Tongue (tissue), 3 donors: ENCODE measurements at places on chromosomes 5 and 9.

GRCh38 chr5:119597728-119598298 lies 31.5 kb upstream of the FAM170A start:
- DNase-seq = no peak

DNA sequence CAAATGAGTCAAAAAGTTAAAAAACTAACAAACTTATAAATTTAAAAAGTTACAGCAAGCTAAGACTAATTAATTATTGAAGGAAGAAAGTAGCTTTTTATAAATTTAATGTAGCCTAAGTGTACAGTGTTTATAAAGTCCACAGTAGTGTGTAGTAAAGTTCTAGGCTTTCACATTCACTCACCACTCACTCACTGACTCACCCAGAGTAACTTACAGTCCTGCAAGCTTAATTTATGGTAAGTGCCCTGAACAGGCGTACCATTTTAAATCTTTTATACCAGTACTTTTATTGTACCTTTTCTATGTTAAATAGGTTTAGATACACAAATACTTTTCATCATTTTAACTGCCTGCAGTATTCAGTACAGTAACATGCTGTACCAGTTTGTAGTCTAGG lies 80.0 kb upstream of the C9orf72 start:
- DNase-seq = no peak

- no peak for DNase-seq
Measured at GRCh38 chr5:94857111-94857510, 238.6 kb downstream of the SLF1 start.

GRCh38 chr5:6159832-6160430 lies 218.4 kb downstream of the MED10 start:
- DNase-seq = no peak

DNA sequence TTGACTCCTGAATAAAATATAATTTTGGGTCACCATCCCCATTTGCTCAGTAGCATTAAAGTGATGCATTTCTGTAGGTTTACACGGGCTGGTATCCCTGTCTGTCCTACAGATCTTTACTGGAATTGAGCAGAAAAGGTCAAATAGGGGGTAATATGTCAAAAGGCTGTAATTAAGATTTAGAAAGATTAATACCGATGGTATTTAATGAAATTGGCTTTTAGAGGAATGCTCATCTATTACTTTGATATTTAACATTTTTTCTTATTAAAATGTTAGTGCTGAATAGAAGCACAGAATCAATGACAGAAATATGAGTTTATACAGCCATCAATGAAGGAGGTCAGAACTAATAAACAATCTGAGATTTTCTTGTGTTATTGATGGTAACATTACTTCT lies 1762.2 kb upstream of the WWC1 start:
- no peak for DNase-seq

DNA sequence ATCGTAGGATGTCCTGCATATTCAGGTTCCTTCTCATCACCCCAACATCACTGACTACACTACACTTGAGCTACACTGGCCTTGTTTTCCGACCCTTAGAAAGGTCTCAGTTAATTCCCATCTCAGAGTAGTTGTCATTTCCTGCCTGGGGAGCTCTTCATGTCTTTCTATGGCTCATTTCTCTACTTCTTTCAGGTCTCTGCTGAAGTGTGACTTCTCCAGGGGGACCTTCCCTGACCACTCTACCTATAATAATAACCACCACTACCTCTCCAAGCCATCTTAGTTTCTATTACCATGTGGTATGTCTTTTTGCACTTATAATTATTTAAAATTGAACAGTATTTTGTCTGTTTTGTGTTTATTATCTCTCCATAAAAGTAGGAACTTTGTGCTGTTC lies 113.2 kb downstream of the STARD4 start:
- no peak for DNase-seq

GRCh38 chr5:89374144-89374784 lies 491.3 kb upstream of the MEF2C start:
- no peak for DNase-seq

- DNase-seq = no peak
Measured at GRCh38 chr5:74469234-74469994, 171.1 kb downstream of the ENC1 start.

DNA sequence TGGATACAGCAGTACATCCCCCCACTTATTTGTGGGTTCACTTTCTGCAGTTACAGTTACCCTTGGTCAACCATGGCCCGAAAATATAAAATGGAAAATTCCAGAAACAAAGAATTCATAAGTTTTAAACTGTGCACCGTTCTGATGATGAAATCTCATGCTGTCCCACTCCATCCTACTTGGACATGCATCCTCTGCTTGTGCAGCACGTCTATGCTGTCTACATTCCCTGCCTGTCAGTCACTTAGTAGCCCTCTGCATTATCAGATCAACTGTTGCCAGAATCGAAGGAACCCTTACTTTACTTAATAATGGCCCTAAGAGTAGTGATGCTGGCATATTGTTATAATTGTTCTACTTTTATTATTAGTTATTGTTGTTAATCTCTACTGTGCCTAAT lies 14.6 kb downstream of the MARCHF3 start:
- DNase-seq = no peak

GRCh38 chr5:67377631-67378030 lies 181.0 kb upstream of the CD180 start:
- DNase-seq = peak; percentile 56

DNA sequence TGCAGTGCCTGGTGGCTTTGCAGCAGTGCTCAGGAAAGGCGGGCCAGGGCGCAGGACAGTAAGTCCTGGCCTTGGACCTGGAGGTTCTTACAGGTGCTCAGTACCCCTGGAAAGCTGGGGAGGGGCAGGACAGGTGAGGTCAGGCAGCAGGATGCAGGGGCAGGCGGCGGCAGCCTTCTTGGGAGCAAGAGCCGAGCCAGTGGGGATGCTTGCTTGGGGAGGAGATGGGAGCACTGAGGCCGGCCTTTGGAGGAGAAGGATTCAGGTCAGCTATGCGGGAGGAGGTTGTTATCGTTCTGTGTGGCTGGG lies 98.0 kb downstream of the COL5A1 start:
- DNase-seq = no peak

GRCh38 chr5:160310140-160310539 lies 2.2 kb downstream of the CCNJL start:
- no peak for DNase-seq

- no peak for DNase-seq
Measured at GRCh38 chr5:163563880-163564279, 58.5 kb downstream of the MAT2B start.

DNA sequence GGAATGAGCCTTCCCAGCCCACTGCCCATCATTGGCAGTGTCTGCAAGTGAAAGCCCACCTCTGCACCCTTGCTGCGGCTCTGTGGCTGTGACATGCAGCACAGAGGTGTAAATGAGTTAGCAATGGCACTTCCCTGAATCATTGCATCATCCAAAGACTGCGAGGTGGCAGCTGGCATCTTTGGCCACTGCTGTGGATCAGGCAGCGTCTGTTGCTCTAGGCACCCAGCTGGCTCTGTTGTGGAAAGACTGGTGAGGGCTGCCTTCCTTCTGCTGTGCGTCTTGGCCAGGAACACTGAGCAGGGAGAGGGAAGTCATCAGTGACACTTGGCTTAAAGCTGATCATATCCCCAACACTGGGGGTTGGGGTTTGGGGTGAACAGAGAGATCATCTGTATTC lies 64.5 kb downstream of the MFAP3 start:
- DNase-seq = peak; percentile 66

- DNase-seq = no peak
Measured at GRCh38 chr9:124513376-124513994, 6.3 kb upstream of the NR5A1 start.

- DNase-seq = no peak
Measured at GRCh38 chr5:72252574-72253155, 67.4 kb downstream of the MRPS27 start.

GRCh38 chr5:157460921-157461792 lies 1.1 kb downstream of the NIPAL4 start:
- no peak for DNase-seq

GRCh38 chr5:92939428-92939827 lies 641.6 kb downstream of the NR2F1-AS1 start:
- DNase-seq = peak; percentile 1

DNA sequence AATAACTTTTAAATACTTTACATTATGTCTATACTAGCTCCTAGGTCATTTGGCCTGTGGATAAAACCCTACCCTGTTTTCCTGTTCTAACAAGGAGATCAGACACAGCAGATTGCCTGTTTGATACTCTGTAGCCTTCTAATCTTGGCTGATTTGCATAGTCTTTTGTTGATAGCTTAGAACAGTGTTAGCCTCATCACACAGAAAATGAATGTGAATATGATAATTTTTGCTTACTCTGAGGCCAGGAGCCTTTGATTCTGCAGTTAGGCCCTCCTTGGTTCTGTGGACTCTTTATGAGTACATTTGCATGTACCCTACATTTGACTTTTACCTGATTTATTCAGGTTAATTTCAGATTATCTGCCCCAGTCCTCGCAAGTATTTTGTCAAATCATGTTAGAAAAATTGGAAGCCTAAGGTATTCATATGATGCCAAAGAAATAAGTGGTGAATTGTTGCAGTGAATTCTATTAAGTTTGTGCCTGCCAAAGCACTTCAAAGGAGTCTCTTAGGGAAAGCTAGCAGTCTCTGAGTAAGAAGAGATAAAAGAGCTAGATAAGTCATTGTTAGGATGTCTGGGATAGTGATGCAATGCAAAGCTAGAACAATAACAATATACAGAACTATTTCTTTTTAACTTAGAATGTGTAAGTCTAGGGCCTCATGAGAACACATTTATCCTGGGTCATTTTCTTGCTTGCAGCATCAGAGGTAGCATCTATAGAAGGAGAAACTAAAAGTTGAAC lies 56.4 kb downstream of the SCAMP1 start:
- DNase-seq = no peak

DNA sequence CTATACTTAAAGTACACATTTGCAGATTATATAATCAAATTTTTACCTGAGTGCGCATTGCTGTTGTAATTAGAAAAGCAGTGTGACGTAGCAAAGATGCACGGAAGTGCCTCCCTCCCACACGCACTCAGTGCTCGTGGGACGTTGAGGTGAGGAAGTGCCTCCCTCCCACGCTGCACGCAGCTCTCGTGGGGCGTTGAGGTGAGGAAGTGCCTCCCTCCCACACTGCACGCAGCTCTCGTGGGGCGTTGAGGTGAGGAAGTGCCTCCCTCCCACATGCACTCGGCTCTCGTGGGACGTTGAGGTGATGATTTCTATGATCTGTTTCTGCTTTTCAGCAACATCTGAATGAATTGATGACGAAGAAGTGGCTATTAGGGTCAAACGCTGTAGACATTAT lies 21.0 kb downstream of the EXOC3 start:
- no peak for DNase-seq

DNA sequence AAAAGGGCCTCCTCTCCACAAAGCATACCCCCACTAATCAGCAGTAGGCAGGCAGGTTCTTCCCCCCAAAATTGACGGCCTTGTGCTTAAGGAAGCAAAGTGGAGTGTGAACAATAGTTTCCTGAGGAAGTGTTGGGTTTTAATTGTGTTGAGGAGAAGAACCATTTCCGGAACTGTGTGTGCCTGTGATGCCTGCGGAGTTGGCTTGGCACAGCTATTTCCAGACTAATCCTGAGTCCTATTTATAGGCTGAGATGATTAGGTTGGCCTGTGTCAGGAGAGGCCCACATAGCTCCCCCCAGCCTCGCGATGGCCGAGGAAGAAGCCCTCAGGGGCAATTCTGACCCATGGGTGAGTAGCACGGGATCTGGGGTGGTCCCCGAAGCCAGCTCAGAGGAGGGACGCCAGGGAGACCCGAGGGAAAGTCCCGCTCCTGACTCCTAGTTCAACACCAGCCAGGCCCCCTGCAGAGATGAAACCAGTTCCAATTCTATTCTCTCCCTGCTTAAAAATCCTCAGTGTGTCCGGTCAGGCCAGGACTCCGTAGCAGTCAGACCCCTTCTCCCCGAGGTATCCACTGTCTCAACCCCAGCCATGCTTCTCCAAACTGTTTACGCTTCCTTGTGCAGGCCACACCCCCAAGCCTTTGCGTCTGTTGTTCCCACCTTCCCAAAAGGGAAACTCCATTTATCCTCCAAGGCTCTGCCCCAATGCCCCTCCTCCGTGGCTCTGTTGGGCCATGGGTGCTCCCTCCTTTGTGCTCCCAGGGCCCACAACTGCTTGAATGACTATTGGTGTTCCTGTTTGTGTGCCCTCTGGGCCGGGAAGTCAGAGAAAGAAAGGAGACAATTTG lies 18.1 kb downstream of the GSN start:
- peak; percentile 79 for DNase-seq

- DNase-seq = no peak
Measured at GRCh38 chr9:129237164-129237611, 59.1 kb upstream of the IER5L start.

DNA sequence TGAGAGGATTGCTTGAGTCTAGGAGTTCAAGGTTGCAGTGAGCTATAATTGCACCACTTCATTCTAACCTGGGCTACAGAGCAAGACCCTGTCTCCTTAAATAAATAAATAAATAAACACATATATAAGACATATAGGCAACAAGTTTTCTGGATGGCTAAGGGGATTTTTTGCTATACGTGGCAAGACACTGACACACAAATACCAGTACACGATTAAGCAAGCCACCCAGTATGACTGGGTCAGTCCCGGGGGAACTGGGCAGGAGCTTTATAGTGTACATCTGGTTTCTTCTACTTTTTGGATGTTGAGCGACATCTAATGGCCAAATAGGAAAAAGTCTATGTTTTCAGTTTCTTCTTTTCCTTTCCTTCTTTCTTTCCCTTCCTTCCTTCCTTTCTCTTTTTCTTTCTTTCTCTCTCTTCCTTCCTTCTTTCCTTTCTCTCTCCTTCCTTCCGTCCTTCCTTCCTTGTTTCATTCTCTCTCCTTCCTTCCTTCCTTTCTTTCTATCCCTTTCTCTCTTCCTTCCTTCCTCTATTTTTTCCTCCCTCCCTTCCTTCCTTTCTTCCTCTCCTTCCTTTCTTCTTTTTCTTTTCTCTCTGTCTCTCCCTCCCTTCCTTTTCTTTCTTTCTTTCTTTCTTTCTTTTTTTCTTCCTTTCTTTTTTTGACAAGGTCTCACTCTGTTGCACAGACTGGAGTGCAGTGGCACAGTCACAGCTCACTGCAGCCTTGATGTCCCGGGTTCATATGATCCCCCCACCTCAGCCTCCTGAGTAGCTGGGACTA lies 47.0 kb upstream of the PLIN2 start:
- peak; percentile 72 for DNase-seq

DNA sequence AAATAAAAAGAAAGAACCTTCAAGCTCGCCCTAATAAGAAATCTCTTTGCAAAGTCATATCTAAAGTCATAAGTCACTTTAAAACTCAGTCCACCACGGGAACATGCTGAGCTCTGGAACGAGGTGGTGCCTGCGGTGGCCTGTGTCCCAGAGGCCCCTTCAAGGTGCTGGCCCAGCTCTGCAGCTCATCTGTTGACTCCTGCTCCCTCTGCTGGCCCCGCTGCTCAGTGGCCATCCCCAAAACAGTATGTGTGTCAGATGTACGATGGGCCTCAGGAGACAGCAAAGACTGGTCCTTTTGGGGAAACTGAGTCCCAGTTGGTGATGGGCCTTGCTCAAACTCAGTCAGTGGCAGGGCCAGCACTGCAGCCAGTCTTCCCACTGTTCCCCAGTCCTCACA lies 22.8 kb upstream of the FOXB2 start:
- DNase-seq = peak; percentile 50
